ENCODE measurements at places on chromosomes 12 and 14. TPM values are rescaled to one million over a fixed set of nuclear protein-coding genes. Genes with fewer than 3 reads are reported as not detected.

The ANO4 gene
- not detected for total RNA-seq

The PPP1R12A gene
- total RNA-seq, result 80.4 TPM

The AQP6 gene
- not detected for total RNA-seq

The CBLN3 gene
- total RNA-seq, result 7.4 TPM

The RPL10L gene
- total RNA-seq, result not detected

The PA2G4 gene
- 504 TPM for total RNA-seq

The PLA2G1B gene
- total RNA-seq, result not detected

The C12orf54 gene
- total RNA-seq, result not detected

The C3AR1 gene
- 2.0 TPM for total RNA-seq

The AMN gene
- total RNA-seq, result 0.66 TPM

The PPFIA2 gene
- total RNA-seq, result not detected

The TM9SF1 gene
- 31.3 TPM for total RNA-seq

The TCL1B gene
- not detected for total RNA-seq

The CEP170B gene
- 6.7 TPM for total RNA-seq

The IL26 gene
- total RNA-seq, result 0.88 TPM

The TMEM132D gene
- total RNA-seq, result not detected

The IL23A gene
- total RNA-seq, result 29.6 TPM

The PIK3C2G gene
- not detected for total RNA-seq

The PELI2 gene
- total RNA-seq, result 2.7 TPM

All from CD8-positive, alpha-beta memory T cell (primary cell).